ENCODE measurements at places on chromosomes 7 and 10.

DNA sequence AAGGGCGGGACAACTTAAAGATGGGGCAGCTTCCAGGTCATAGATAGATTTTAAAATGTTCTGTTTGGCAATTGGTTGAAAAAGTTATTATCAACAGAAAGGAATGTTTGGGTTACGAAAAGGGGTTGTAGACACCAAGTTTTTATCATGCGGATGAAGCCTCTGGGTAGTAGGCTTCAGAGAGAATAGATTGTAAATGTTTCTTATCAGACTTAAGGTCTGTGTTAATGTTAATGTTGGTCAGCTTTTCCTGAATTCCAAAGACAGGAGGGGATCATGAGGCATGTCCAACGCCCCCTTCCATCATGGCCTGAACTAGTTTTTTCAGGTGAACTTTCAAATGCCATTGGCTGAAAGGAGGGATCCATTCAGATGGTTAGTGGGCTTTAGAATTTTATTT lies 84.2 kb upstream of the KIF5B start:
- no peak for DNase-seq

DNA sequence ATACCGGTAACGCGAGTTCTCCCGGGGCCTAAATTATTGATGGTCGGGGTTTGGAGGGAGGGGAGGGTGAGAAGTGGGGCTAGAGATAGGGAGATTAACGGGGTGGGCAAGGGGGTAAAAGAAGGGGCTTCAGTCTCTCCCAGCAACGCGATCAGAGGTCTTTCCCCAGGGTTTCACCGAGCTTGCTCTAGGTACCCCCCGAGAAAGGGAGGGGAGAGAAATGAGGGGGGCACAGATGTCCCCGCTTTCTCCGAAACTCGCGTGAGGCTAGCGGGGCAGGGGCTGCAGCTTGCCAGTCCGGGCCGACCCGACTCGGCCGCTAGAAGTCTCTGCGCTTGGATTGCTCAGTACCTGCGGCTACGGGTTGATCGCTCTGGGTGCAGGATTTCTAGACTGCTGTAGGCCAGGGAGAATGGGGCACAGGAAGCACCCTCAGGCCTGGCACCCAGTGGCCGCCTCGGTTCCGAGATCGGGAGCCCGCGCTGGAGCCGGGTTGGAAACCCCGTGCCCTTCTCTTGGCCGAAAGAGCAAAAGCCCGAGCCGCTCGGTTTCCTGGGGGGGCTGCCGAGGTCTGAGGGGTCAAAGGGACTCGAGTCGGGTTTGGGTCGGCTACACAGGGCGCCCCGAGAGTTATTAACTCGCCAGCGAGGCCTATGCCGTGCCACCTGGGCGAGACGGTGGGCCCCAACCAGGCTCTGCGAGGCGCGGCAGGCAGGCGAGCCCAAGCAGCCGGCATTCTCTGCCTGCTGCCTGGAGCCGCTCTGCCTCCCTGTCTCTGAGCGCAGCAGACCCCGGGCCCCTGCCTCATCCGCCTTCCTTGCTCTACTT lies 3.1 kb downstream of the PAX2 start:
- no peak for DNase-seq

DNA sequence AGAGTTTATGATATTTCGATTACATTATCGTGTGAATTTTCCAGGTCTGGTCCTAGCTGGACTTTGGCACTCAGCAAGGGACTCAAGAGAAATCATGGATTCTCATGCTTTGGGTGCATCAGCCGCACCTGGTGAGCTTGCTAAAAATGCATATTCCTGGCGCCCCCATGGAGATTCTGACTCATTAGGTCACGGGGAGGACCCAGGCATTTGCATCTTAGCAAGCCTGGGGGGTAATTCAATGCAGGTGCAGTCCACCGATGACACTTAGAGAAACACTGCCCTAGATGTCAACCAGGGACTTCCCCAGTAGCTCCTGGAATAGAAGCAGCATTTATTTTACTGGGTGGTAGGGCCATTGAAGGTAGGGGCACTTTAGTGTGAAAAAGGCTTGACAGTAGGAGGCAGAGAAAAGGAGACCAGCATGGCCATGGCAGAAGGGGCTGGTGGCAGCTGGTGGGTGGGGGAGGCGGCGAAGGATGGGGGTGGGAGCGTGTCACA lies 29.9 kb upstream of the PDCD4 start:
- no peak for DNase-seq

GRCh38 chr7:16171928-16172327 lies 249.4 kb downstream of the CRPPA start:
- no peak for DNase-seq

DNA sequence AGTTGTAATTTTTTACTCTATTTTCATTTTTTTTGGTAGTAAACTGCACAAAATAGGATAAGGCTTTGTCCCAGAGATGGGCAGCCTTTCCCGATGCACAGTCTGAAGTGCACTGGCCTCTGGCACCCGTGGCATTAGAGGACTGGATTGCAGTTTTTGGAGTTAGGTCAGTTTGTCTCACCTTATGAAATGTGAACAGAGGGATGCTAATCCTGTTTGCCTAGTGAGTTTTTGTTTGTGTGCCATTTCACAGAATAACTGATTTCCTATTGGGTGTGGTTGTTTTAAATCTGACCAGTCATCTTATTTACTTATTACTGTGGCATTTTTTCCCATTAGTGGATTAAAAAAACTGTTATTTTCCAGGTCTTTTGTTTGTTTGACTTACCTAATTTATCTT lies 109.5 kb upstream of the GATA3 start:
- no peak for DNase-seq

GRCh38 chr10:58436071-58436470 lies 50.9 kb downstream of the TFAM start:
- DNase-seq, result no peak

GRCh38 chr10:87656431-87657072 lies 3.1 kb upstream of the PAPSS2 start:
- no peak for DNase-seq

GRCh38 chr7:157271315-157271990 lies 65.4 kb upstream of the DNAJB6 start:
- DNase-seq, result no peak

DNA sequence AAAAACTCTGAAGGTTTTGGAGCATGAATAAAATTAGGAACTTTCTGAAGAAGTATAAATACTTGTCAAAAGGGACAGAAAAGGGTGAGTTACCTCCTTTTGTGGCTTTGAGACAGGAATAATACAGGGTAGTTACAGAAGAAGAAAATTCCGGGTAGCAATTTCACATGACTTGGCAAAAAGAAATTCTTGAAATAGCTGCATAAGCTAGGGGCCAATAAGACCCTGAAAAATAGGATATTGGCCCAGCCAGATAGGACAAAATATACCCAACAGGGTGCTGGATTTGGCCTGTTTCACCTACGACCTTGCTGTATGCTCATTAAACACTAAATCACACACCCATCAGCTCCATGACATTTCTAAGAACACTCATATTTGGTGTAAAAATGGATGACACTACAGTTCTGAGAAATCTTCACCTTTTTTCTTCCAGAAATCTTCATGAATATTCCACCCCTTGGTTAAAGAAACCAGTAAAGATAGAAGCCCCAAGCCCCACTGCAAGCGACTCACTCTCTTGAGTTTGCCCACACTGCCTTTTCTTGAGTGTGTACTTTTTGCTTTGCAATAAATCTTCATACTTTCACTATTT lies 362.7 kb downstream of the SEMA3D start:
- DNase-seq, result no peak

DNA sequence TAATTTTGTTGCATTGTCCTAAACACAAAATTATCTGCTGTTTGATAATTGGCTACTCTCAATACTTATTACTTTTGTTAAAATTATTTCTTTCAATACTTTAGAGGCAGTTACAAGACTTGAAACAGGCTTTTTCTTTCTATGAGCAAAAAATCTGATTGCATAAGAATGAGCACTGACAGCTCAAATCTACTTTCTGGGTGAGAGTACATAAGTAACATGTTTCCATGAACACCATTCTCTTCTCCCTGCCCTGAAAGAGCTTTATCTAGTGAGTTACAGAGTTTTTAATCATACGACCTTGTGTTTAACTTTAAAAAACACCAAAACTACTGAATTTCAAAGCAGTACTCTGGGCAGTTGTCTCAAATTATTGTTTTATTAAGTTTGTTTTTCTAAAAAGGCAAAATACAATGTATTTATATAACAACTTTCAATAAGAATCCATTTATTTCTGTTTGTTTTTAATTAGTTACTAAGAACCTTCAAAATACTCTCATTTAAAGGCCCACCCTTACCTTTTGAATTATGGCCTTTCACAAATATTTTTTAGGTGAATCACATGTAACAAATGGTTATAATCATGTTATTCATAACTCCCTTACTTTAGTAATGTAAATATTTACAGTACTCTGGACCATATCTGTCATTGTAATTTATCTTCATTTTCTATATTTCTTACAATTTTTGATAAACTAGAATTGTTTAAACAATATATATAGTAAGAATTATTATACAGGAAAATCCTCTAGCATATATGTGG lies 23.0 kb upstream of the TFAM start:
- no peak for DNase-seq

- DNase-seq, result no peak
Observed at GRCh38 chr10:42769673-42770072, 12.9 kb upstream of the BMS1 start.

- DNase-seq, result no peak
Observed at GRCh38 chr7:117200786-117201458, 121.9 kb downstream of the WNT2 start.

DNA sequence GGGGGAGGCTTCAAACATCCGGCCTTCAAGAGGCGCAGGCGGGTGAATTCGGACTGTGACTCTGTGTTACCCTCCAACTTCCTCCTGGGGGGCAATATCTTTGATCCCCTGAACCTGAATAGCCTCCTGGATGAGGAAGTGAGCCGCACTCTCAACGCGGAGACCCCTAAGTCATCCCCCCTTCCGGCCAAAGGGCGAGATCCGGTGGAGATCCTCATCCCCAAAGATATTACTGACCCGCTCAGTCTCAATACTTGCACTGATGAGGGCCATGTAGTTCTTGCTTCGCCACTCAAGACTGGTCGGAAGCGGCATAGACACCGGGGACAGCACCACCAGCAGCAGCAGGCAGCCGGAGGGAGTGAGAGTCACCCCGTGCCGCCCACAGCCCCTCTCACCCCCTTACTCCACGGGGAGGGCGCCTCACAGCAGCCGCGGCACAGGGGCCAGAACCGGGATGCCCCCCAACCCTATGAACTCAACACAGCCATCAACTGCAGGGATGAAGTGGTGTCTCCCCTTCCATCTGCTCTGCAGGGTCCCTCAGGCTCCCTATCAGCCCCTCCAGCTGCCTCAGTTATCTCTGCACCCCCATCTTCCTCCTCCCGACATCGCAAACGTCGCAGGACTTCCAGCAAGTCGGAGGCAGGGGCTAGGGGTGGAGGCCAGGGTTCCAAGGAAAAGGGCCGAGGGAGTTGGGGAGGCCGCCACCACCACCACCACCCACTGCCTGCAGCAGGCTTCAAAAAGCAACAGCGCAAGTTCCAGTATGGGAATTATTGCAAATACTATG lies 1.1 kb downstream of the MEPCE start:
- peak; percentile 42 for DNase-seq

GRCh38 chr10:24254180-24254579 lies 45.2 kb downstream of the KIAA1217 start:
- no peak for DNase-seq

DNA sequence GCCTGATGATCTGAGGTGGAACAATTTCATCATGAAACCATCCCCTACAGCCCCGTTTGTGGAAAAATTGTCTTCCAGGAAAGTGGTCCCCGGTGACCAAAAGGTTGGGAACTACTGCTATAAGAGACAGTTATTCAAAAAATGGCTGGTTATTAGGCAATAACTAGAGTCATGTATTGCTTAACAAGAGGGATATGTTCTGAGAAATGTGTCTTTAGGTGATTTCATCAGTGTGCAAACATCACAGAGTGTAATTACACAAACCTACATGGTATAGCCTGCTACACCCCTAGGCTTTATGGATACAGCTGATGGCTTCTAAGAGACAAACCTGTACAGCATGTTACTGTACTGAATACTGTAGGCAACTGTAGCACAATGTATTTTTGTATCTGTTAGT lies 71.3 kb upstream of the CSTF2T start:
- DNase-seq, result no peak

DNA sequence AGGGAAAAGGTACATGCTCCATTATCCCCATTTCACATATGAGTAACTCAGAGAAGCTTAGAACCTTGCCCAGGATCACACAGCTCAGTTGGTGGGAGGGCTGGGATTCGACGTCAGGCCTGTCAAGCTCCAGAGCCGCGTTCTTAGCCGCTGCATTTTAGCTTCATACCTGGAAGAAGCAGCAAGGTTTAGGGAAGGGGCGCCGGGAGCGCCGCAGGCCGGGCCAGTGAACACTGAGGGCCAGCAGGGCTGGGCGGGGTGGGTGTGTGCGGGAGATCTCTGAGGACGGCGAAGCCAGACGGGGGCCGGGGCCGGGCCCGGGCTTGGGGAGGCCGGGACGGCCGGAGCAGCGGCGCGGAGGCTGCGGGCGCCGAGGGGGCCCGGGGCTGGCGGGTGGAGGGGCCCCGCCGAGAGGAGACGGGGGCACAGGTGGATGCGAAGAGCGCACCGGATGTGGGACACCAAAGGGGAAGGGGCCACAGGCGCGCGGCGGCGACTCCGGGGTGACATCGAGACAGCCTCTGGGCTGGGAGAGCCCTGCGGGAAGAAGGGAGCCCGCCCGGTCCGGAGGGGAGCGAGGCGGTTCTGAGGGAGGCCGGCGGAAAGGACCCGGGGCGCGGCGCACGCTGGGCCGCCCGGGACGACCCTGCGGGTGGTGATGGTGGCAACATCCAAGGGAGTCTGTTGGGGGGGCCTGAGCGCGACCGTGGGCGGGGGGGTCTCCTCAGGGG lies 498 bp downstream of the NDST2 start:
- peak; percentile 55 for DNase-seq

DNA sequence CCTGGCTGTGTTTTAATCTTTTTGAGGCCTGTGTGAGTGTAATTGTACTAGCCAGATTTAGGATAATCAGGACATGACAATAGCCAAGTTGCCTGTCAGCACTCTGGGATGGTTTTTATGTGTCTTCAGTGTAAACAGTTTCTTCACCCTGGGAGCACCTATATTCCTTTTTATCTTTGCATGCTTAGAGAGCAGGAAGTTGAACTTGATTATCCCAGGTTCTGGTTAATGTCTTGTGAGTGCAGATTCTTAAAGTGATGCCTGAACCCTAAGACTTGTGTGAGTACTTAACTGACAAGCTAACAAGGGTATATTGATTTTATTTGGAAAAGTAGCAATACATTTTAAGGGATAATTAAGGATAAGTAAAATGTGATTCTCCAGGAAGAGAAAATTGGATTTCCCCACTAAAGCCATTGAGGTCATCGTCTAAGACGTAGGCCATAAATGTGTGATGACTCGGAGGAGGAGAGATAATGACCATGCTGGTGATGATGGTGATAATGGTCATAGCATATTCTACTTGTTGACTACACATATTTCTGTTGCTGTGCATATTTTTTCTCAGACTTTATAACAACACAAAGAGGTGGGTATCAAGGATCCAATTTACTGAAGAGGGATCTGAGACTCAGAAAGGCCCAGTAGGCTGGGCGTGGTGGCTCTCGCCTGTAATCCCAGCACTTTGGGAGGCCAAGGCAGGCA lies 234.7 kb downstream of the CAMK1D start:
- no peak for DNase-seq

DNA sequence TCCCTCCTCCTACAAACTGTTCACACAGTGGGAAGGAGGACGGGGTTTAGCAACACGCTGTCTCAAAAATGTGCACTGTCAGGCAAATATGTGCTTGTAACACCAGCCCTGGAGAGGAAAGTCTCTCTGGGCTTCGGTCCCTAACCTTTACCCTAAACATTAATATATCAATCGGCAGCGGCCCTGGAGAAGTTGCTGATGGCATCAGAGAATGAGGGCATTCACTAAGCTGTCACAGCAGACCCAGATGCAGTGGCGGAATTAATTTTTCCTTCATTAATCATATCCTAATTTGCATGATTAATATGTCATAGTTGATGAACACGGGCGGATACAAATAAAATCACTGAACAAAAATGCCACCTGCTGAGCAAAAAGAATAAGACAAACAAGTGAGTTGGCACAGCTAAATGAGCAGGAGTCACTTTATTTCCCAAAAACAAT lies 45.2 kb upstream of the INSIG1 start:
- no peak for DNase-seq
